SHP77 treated with DMSO at 0.1 percent for 48 hours (cell line): ENCODE measurements at places on chromosomes 12 and 14.

DNA sequence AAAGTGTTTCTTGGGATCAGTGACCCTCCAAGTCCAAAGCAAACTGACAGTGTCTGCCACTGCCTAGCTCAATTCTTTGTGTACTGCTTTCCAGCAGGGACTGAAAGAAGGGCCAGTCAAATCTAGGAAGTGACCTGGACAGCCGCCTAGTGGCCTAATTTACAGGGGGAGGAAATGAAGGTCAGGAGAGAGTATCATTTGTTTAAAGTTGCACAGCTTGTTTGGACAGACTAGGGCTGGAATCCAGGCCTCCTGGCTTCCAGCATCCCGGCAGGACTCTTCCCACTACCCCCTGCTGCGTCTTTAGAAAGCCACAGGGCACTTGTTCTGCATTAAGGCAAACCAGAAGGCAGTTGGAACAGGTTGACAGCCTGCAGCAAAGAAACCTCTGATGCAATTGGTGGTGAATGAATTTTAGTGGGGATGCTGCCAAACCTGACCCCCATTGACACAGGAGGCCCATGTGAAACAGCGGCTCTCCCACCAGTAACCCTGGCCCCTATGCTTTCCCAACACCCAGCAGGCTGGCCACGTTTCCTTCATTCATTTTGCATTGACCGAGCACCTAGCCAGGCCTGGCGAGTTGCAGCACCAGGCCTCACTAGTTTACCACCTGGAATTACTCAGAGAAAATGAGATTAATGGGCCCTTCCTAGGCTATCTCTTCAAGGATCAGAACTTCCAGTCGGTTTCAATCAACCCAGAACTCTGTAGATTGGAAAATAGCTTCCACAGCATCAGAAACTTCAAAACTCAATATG, 28.2 kb downstream of the GALNT16 start:
- DNase-seq: no peak

DNA sequence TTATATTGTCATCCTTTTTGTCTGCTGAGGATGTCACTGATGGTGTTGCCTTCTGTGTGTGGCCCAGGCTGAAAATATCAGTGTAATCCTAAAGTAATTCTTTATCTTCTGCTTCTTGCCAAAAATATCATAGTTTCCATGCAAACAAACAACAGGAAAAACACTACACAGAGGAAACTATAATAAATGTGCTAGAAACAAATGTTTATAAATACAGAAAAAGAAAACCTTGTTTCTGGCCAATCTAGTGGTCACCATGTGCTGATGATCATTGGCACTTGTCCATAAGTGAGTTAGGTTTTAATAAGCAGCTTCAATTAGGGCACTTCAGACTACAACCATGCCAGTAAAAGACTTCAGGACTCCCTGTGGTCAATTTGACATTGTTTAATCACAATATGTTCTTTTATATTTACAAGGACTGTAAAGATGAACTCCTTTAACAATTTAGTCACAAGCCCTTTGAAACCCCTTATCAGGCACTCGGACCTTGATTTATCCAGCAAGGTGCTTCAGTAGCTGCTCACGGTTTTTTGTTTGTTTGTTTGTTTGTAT, 124.8 kb downstream of the TMTC3 start:
- DNase-seq: no peak

DNA sequence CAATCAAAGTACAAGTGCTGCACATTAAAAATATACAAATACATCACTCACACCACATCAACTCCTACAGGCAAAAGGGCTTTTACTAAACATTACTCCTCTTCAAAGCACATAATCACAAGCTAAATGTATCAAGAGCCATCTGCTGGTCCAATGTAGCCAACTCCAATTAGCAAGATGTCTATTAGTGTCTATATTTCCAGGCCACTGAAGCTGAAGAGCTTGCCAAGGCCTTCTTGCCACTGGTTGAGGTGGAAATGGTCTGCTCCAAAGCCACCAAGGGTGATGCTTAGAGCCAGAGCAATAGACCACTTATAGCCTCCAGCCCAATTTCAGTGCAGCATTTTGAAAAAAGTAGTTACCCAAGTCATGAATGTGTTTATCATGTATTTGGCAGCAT, 54.4 kb downstream of the RASSF9 start:
- DNase-seq: no peak

DNA sequence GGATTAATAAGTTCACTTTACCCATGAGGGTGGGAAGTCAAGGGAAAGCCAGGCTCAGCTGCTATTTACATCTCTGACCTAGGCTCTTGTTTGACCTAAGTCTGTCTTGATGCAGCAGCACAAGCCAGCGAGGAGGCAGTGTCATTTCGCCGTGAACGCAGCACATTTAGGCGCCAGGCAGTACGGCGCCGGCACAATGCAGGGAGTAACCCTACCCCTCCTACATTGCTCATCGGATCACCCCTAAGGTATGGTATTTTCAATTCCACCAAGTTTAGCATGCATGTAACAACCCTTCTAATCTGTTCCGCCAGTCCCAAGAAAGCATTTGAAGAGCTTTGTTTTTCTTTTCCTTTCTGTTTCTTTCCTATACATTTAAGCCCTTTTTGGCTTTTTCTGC, 81.2 kb downstream of the PCNX1 start:
- DNase-seq: no peak

- DNase-seq: no peak
Measured at GRCh38 chr12:109763201-109763841, 49.7 kb downstream of the FAM222A start.

- DNase-seq: no peak
Measured at GRCh38 chr12:65184176-65184857, 14.9 kb downstream of the LEMD3 start.

- no peak for DNase-seq
Measured at GRCh38 chr12:47904713-47905709, at the start of gene VDR. TSS of gene VDR (minus strand) at chr12:47904994. CDS start at chr12:47879113, 25,881 bp downstream.
